Astrocyte of the spinal cord (primary cell): ENCODE measurements at places on chromosomes 6 and 20.

DNA sequence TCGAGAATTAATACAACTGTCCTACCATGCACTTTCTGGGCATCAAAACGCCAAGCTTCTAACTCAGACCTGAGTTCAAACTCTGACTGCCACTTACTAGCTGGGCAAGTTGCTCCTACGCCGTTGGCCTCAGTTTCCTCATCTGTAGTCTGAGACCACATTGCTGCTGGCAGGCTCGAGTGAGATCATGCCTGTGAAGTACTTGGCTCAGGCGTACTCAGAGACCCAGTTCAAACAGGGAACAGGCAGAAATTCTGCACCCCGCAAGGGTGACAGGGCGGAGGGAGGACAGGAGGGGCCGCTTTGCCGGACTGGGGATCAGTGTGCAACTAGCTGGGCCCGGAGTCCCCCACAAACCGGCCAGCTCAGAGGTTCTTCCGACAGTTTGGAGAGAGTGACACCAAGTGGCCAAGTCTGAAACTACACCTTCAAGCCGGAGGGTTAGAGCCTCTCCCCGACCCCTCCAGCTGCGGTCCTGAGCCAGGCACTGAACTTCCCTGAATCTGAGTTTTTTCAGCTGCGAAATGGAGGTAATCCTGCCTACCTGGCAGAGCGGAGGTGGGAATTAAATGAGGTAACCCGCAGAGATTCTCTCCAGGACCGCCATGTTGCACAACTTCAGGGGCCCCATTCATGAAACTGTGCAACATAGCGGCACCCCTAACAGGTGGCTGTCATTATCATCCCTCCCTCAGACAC, 46.0 kb upstream of the PTPN1 start:
- peak; percentile 47 for DNase-seq

DNA sequence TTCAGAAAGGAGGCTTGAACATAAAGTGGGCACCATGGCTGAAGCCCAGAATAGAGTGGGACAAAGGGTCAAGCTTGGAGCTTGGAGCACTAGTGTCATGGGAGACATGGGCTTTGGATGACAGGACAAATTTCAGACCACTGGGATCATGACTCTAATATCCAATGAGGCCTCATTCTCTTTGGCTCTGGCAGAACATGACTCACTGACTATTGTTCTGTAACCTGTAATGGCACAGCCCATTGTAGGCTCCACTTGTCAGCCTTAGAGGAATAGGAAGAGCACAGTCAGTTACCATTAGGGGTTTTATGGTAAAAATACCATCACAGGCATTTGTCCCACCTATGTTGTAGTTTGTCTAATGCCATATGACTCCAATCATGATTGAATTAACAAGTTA, 34.0 kb upstream of the MMS22L start:
- no peak for DNase-seq

- no peak for DNase-seq
Observed at GRCh38 chr6:47041741-47042140, 391 bp downstream of the ADGRF1 start.

- peak; percentile 53 for DNase-seq
Observed at GRCh38 chr6:129730477-129731165, 20.6 kb upstream of the ARHGAP18 start.

- peak; percentile 34 for DNase-seq
Observed at GRCh38 chr6:12761376-12762115, 45.0 kb downstream of the PHACTR1 start.

DNA sequence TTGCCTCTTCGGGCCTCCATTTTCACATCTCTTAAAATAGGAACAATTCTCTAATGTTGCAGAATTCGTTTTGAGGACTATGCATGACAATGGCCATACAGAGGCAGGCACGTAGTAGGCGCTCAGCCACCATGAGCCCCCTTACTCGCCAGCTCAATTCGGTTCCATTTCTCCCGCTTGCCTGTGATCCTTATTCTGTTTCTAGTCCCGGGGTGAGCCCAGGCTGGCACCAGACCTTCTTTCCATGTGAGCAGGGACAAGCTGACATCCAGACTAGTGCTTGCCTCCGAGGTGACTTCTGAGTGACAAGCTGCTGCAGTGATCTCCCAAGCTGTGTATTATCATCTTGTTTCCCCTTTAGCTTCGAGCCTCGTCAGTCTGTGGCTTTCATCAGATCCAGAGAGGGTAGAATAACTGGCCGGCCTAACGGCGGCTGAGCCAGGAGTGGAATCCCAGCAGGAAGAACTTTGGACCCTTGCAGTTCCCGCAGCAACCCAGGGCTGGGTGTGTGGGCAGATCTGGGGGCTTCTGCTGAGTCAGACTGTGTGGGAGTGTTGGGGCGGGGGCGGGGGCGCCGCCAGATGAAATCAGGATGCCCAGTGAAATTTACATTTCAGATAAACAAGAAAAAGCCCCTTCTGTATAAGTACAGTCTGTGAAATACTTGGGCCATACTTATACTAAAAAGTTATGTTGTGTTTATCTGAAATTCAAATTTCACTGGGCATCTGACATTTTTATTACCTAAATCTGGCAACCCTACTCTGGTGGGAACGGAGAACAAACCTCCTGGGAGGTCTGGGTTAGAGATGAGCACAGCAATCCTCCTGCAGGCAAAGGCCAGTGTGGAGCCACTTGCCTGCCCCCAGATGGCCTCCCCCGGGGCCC, 10.9 kb downstream of the BANF2 start:
- peak; percentile 20 for DNase-seq

GRCh38 chr6:111057074-111057752, 30.1 kb upstream of the SLC16A10 start:
- DNase-seq = peak; percentile 47

DNA sequence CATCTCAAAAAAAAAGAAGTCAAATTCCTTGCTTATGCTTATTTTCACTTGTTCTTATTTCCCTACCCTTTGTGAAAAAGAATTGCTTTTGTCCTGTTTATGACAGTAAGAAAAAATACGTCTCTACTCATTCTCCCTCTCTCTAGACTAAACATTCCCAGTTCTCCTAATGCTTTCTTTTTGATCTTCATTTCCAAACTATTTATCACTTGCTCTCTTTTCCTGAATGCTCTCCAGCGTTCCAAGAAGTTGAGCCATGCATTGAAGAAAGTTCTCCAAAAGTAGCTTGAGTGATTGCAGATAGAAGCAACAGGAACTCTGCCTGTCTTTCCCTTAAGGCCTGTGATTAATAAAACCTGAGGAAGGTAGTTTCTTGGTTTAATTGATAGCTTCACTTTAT, 53.1 kb upstream of the TMEM170B start:
- no peak for DNase-seq

- peak; percentile 19 for DNase-seq
Observed at GRCh38 chr6:140731741-140732140, 1357.3 kb upstream of the CITED2 start.

- no peak for DNase-seq
Observed at GRCh38 chr6:29696147-29697125, 15.5 kb upstream of the ZFP57 start.

GRCh38 chr6:33404884-33405283, 5.9 kb upstream of the PHF1 start:
- no peak for DNase-seq

DNA sequence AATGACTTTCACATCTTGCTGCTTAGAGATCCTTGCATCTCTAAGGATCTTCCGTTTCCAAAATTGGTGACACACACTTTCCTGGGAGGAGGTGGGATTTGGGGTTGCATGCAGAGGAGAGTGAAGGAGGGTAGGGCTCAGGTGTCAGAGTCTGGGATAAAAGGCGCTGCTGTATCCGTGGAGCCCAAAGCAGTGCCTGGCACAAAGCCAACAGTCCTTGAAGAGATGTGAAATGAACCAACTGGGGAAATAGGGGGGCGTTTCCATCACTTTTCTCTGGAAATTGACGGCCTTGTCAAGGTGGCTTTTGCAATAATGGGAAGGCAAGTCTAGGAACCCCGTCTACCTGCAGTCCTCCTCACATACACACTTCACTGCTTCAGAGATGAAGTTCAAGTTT, 59.5 kb upstream of the NELFCD start:
- DNase-seq = no peak

GRCh38 chr6:136438441-136438840, 111.8 kb downstream of the MAP7 start:
- DNase-seq = no peak

- DNase-seq = no peak
Observed at GRCh38 chr6:33217681-33218080, 9.4 kb downstream of the RING1 start.

GRCh38 chr20:675453-676314, at the start of gene SCRT2:
SCRT2 (minus strand) TSS chr20:675802; CDS start chr20:675601, 201 bp downstream.
- peak; percentile 73 for DNase-seq

DNA sequence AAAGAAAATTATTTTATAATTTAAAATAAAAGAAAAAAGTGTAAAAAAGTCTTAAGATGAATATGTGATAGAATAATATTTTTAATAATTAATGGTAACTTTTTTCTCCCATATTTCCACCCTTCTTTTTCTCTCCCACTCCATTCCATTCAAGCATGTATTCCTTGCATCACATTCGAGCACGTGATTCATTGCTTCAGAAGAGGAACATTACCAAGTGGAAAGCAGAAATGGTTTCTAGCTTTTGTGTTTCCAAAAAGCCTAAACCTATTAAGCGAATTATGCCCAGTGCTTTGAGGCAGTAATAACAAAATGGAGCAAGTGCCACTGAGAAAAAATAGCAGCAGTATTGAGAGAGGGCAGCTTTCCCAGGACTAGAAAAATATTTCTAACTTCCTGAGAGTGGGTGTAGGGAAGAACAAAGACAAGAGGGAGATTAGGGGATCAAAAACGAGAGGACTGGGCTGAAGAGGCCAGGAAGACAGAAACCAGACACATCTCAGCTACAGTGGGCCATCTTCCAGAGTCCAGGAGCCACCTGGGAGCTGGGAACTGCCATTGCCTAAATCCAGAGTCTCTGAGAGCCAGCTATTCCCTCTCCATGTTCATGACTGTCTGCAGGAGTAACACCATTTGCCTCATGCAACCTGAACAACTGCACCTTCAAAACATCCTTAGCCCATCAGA, 15.0 kb upstream of the AKIRIN2 start:
- DNase-seq = no peak

DNA sequence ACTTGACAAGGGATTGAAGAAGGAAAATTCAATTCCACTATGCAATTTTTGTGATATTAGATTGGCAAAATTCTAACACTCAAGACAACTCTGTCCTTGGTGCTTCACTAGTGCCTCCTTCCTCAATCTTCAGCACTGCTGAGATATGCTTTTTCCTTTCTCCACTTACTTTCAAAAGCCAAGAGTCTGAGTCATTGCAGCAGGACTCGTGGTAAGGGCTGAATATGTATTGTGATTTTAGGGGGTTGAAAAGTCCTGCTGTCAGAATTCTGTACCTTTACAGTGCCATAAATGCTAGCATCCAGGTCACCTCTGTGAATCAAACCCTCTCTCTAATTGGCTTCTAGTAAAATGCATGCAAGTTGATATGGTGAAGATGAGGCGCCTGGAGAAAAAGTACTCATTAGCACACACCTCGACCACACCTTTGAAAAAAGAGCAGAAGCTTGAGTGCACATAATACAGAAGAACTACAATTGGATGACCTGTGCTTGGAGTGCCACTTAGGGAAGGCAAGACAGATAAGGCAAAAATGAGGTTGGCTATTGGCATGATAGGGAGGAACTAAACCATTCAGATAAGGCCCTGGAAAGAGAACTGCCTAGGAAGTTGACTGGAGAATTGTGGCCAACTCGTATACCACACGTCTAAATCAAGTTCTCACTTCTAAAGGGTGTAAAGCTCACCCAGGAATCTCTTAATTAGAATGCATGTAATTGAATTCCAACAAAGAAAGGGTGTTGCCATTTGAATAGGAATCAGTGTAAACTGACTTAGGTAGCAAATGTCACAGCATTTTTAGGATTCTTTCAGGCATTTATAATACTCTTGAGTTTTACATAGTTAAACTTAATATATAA, 43.6 kb upstream of the FAM83B start:
- peak; percentile 58 for DNase-seq

DNA sequence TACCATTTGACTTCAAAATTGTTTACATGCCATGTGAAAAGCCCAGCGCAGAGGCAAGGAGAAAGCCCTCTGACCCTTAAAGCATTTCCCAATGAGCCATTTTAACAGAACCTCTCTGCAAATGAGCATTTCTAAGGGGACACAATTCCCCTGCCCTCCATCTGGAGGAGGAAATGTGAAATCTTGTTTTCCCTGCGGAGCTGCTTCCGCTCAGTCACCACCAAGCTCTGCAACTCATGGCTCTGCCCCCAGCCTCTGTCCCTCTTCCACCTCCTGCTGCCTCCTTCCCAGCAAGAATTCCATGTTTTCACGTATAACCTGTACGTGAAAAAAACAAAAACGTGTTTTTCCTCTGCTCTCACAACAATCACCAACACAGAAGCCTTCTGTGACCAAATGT, 12.3 kb downstream of the RIN2 start:
- no peak for DNase-seq

GRCh38 chr6:2687456-2687855, 63.3 kb downstream of the MYLK4 start:
- DNase-seq = no peak

- no peak for DNase-seq
Observed at GRCh38 chr6:52394251-52394666, 25.9 kb upstream of the EFHC1 start.

- no peak for DNase-seq
Observed at GRCh38 chr20:43776691-43777090, 49.9 kb upstream of the GTSF1L start.

DNA sequence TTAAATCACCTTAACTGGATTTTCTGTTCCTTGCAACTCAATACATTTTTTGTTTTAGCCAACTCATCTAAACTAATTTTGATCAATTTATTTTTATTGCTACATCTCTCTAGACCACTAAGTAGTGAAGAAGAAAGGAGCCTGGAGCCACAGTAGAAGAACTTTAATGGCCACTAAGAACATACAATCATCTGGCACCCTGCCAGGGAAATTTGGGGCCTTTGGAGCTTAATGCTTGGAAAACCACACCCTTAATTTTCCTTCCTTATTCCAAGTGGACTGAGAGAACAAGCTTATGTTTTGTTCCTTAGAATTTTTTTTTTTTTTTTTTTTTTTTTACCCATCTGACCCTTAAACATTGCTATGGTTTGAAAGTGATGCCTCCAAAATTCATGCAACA, 12.0 kb upstream of the GMDS start:
- no peak for DNase-seq

GRCh38 chr20:24339210-24339641, 130.2 kb upstream of the SYNDIG1 start:
- peak; percentile 11 for DNase-seq

- no peak for DNase-seq
Observed at GRCh38 chr6:146026873-146027272, 2.0 kb upstream of the GRM1 start.
